ENCODE measurements at places on chromosomes 2 and 18.

GRCh38 chr2:119293900-119294299 is 70.3 kb downstream of the STEAP3 start:
- DNase-seq, result no peak

- DNase-seq, result no peak
Observed at GRCh38 chr2:150060341-150060740, 427.1 kb downstream of the RND3 start.

GRCh38 chr18:55355223-55355622 is 232.8 kb downstream of the TCF4 start:
- DNase-seq, result no peak

DNA sequence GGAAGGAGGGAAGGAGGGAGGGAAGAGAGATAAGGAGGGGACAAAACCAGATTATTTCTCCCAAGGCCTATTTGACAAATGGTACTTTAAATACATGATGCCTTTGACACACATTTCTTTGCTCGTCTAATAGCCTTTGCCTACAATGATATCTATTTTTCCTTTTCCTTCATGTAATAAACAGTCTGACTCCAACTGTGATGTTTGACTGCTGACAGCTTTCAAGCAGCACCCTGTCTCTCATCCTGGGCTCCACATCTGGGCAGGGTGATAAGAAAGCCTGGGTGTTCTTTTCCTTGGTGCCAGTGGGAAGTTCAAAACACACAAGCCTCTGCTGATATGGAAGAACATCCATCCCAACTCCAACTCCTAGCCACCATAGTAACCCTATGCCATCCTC is 1277.7 kb upstream of the NXPH2 start:
- DNase-seq, result no peak

- no peak for DNase-seq
Observed at GRCh38 chr18:61413396-61413795, 80.2 kb downstream of the CDH20 start.

DNA sequence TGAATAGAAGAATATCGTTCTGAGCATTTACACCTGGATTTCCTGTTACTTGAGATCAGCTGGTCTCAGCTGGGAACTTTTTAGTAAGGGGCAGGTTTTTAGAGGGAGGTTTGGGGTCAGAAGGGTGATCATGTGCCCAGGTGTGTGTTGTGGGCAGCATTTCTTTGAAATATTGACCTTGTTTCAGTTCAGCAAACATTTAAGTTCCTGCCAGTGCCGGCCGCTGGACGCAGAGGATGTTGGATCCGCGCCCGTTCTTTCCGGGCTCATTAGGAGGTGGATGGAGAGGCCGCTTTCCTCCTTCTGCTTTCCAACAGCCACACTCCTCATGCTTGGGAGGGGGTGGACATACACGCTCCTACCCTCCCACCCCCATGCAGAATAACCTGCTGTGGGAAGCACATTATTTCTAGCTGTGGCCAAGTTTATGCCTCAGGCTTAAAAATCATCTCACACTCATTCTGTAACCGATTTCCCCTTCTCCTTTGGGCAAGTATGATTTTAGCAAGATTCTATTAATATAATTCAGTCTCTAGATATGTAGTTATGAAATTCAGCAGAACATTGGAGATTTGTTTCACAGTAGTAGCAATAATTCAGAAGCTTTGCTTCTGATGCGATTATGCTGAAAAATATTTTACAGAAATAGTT is 131.4 kb downstream of the ZNF236 start:
- DNase-seq, result no peak

GRCh38 chr2:223901311-223901710 is 43.8 kb downstream of the WDFY1 start:
- DNase-seq, result no peak

DNA sequence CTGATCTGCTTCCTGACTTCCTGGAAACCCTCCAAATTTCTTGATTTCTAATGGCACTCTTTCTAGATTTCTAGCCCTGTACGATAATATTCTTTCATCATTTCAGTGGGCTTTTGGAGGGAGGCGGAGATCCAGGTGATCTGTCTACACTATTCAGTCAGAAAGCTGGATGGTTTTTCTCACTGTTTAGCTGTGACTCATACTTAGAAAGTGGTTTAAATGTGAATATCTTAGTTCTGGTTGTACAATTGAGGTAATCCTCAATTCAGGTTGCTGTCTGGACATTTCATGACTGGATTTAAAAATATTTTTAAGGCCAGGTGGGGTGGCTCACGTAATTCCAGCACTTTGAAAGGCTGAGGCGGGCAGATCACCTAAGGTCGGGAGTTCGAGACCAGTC is 20.8 kb downstream of the SEH1L start:
- no peak for DNase-seq

- DNase-seq, result no peak
Observed at GRCh38 chr2:232871418-232871834, 1.4 kb downstream of the SNORC start.

GRCh38 chr2:176931588-176932563 is 280.7 kb upstream of the HNRNPA3 start:
- DNase-seq, result no peak

DNA sequence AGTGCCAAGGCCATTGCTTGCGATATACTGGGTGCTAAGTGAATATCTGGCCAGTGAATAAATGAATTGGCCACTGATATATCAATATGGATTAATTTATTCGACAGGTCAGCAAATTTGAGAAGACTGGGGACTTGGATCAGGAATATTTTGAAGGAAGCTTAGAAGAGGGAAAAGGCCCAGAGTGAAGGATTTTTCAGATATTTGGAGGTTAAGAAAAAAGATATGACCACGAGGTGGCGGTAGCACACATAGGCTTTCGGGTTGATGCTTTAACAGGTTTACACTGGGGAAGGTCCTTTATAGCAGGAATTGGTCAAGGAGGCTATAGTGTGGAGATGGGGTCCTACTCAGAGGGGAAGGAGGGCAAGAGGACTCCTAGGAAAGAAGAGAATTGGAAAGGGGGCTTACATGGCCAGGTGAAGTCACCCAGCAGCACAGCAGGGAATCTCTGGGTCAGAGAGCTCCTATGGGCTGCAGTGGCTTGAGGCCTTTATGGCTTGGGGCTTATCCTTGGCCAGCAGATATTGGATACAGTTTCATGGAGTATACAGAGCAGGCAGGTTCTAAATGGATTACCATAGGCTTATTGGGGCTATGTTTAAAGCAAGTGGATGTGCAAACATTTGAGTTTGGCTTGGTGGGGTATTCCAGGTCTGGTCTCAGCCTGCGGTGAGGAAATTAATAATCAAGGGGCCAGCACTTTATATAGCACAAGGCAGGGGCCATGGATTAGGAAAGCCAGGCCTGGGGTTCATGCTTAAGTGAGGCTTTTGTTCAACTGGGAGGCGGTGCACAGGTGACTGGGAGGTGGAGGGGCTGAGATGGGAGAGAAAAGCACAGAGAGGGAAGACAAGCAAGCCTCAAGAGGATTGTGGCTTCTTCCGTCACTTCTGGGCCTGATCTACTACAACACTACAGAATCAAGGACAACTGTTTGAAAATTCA is 9.7 kb downstream of the IL1RN start:
- no peak for DNase-seq

DNA sequence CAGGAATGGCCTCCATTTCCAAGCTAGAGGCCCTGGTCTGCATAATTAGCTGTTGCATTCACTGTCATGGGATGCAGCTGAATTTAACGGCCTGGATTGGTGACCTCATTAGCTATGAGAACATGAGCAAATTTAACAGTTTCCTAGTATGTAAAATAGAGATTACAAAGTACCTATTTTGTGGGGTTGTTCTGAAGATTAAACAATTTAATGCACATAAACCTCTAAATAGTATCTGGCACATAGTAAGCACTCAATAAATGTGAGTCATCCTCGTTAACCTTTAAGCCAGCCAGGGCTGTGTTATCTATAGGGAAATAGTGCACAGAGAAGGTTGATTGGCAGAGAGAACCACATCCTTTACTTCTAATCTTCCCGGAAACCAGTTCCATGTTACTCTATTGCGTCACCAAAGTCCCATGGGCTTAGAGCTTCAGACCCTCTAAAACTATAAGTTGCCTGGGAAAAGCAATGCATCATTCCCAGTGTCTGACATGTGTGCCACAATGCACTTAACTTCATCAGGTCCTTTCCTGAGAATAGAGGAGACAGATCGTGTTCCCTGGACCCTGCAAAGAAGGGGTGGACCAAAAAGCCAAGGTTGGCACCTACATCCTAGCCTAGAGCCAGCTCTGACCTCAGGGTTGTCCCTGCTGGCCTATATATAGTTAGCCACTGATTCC is 196.5 kb downstream of the LNPK start:
- no peak for DNase-seq

DNA sequence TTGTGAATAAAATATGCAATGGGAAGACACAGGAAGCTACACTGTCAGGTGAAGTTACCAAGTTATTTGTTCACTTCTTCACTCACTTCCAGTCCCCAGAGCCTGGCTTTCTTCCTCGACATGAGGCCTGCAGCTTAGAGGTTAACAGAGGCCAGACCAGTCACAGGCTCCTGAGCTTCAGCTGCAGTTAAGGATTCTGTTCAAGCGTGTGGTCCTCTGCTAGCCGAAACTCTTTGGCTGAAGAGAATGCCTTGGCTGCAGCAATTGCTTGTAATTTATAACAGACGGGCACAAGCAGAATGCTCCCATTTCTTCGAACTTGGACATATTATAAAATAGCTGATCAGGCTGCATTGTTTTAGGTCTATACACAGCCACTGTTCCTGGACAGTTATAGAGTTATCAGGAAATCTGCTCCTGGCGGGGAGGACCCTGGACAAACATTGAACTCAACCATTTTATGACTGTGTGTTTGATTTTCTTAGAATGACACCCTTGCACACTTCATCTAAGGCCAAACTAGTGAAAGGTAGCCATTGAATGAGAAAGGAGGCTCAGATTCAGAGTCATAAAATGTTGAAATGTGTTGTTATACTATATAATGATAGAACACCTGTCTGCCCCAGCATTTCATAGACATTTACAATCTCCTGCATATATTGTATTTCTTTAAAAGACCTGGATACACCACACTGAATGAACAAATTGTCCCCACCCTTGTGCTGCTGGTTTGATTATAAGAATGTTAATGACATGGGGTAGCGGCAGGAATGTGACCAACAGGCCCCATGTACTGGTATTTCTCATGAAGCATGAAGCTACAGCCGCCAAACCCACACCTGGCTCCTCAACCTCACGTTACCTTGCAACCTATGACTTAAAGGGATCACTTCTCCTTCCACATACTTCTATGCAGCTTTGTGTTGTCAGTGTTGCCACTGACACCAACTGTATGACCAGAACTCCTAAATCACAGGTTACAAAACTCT is 153.6 kb downstream of the TDRD15 start:
- DNase-seq, result no peak

- DNase-seq, result no peak
Observed at GRCh38 chr2:190535586-190535985, 1.1 kb upstream of the NEMP2 start.

GRCh38 chr2:446303-446874 is 158.5 kb upstream of the ALKAL2 start:
- DNase-seq, result no peak

GRCh38 chr2:57892920-57893319 is 153.7 kb upstream of the VRK2 start:
- DNase-seq, result no peak

DNA sequence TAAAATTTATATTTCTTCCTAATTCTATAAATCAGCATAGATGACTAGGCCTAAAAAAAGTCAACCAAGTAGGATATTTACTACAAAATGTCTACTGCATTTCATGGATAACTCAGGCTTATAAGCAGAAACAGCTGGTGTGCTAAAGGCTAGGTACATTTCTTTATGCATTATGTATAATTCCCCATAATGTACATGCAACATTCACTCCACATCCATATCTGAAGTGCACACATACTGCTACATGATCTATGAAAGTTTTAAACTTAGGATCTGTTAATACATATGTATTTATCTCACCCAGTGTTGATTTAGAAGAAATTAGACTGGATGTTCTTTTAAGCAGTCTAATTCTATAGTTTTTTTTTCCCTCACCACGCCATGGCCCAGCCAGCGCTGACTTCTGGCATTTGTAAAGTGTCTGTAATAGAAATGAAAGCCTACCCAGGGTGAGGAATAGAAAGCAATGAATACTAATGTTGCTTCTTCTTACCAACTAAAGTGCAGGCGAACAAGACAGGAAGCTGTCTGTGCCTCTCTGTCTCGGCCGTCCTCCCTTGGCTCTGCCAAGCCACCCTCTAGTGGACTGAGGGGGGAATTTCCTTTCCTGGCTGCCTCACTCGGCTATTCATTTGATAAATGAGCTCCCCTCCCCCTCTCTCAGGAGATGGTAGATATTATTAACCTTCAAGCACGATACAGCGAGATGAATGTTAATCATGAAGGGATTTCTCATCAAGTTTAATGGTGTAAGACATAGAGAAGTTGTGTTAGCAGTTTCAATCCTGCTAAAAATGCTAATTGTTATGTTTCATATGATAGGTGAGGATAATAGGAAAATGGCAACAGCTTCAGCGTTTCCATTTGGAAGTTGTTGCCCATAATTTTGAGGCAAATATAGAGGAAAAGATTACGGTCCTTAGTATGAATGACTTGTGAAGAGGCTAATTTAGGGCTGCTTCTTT is 384.5 kb downstream of the MTX2 start:
- no peak for DNase-seq

DNA sequence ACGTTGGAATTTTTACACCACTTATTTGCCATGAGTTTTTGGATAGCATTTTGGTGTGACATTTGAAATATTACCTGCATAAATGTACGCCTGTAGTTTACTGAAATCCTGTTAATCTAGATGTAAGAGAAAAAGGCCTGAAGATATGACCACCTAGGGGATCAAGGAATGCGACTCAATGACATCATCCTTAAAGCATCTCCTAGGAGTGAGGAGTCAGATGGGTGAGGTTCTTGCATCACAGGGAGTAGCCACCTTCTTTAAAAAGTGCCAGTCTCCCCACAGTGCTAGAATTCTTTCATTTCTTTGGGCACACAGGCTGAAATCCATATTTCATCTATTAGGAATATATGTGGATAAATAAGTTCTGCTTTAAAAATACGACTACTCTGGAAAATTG is 34.5 kb downstream of the ADCYAP1 start:
- no peak for DNase-seq

GRCh38 chr2:11767779-11768178 is 21.3 kb downstream of the LPIN1 start:
- no peak for DNase-seq

DNA sequence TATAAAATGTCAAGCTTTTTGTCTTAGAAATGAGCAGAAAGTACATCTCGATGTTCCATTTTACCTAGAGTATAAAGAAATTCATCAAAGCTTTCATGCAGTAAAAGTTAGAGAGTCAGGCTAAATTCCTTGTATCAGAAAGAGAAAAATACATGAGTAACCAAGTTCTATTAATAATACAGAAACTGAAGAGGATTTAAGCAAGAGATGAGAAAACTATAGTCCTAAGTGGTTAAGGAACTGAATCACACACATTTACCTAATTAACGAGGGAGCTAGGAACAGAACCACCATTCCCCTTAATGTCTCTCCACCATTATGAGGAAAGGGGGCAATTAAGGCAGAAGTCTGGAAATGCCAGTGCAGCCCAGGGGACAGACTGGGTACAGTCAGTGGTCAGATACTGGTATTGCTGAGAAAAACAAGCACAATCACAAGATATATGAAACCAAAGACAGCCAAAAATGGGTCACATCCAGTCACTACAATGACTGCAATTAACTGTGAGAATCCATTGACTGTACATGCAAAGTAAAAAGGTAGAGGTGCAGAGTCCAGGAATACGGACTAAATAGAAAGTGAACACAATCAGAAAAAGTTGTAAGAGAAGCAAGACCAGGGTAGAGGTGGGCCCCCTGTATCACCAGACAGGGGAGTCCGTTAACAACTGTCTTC is 23.9 kb downstream of the MAP4K3 start:
- no peak for DNase-seq

- no peak for DNase-seq
Observed at GRCh38 chr18:34707670-34708069, 2.4 kb upstream of the DTNA start.
